ENCODE measurements at places on chromosomes 13 and 19.

- DNase-seq = no peak
These were observed 5.7 kb upstream of the THSD1 start for GRCh38 chr13:52411629-52412028.

- DNase-seq = no peak
These were observed 145.9 kb downstream of the OLFM4 start for GRCh38 chr13:53174545-53174944.

GRCh38 chr13:43383498-43384165 is 360.2 kb downstream of the DNAJC15 start:
- no peak for DNase-seq

- DNase-seq = no peak
These were observed 31.6 kb downstream of the USP12 start for GRCh38 chr13:27140060-27140459.

DNA sequence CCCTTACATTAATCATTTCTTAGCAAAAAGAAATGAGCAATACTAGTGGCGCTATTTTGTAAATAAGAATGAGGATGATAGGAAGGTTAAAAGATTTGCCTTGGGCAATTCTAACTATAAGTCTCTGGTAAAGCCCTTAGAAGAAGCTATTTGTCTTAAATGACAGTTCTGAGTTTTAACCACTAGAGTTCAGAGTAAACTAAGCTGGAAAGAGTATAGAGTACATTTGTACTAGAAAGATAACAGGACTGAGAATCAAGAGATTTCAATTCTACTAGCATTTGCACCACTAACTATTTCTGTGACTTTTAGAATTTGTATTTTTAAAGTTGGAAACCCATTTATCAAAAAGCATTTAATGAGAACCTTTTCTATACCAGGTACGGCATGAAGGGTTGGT is 750.3 kb downstream of the OLFM4 start:
- no peak for DNase-seq

GRCh38 chr13:33639158-33639557 is 178.8 kb upstream of the RFC3 start:
- DNase-seq = no peak

DNA sequence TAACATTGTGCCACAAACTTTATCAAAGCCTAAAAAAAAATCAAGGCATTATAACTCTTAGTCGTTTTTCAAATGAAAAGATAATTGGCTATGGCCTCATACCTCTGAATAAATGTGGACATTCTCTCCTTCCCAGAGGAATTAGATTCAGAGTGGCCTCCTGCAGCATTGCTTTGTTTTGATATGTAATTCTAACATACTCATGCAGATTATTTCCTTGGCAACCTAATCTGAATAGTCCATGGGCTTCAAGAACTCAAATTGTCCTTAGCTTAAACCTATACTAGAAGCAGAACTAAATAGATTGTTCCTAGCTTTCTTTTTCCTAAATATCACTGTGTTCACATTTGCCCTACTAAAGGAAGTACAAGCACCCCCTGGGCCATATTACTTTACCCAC is 1146.9 kb downstream of the OLFM4 start:
- no peak for DNase-seq

DNA sequence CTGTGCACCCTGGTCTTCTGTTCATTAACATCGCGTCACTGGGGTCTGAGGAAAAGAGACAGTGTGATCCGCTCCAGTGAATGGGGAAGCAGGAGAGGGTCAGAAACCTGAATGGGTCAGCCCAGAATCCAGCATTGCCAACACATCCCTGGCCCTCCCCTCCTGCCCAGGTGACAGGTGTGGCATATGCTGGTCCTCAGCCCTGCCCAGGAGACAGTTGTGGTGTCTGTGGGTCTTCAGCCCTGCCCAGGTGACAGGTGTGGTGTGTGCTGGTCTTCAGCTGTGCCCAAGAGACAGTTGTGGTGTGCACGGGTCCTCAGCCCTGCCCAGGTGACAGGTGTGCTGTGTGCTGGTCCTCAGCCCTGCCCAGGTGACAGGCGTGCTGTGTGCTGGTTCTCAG is 8.0 kb downstream of the TFDP1 start:
- no peak for DNase-seq

GRCh38 chr13:41533266-41534052 is 76.1 kb downstream of the RGCC start:
- no peak for DNase-seq

DNA sequence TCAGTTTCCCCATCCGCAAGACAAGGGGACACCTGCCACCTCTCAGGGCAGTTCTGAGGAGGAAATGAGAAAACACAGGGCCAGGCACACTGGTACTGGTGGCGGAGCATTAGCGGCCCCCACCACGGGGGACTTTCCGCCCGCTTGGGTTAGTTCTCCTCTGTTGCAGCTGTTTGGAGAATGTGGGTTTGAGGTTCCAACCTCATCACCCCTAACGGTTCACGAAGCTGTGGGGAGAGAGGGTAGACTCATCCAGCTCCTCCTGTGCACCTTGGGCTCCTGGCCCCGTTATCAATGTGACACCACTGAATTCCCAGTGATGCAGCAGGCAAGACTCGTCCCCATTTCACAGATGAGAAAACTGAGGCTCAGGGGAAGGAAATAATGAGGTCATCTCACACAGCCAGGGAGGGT is 10.3 kb downstream of the PTPRS start:
- no peak for DNase-seq

- no peak for DNase-seq
These were observed 3.7 kb upstream of the SMIM17 start for GRCh38 chr19:56639217-56639616.

Measured in activated T-cell treated with anti-CD3 and anti-CD28 coated beads for 1 hour (primary cell).